ENCODE measurements at places on chromosomes 6 and 20.

- no peak for DNase-seq
These were observed 3.0 kb downstream of the GSTA2 start for GRCh38 chr6:52760105-52760765.

DNA sequence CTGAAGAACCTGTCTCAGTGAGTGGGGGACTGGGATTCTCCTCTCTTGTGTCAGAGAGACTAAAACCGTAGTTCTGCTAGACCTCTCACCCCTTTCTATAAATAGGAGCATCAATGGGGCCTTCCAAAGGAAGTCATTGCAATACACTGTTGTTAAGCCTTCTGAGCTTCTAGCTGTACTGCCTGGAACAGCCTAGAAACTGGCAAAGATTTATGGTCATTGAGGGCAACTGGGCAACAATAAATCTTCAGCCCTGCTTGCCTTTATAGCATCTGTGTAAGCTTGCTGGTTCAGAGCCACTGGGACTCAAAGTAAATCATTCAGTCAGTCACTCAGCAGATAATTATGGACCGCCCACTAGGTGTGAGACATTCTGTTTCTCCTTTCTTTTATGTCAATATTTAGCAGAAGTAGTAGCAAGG lies 53.2 kb downstream of the PPP1R14C start:
- no peak for DNase-seq

DNA sequence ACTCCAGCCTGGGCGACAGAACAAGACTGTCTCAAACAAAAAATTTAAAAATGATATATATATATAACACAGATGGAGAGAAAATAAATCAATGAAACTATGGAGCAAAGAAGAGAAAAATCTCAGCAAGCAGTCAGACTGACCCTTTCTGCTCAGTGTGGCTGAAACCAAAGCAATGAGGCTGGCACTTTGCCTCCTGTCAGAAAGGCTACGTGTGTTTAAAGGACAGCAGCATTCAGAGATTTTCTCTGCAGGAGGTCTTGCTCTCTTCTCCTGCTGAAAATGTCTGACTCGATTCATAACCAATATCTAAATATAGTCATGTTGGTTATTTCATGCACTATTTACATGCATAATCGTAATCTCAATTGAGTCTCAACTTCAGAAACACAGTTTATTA lies 527.0 kb upstream of the JARID2 start:
- DNase-seq = no peak

DNA sequence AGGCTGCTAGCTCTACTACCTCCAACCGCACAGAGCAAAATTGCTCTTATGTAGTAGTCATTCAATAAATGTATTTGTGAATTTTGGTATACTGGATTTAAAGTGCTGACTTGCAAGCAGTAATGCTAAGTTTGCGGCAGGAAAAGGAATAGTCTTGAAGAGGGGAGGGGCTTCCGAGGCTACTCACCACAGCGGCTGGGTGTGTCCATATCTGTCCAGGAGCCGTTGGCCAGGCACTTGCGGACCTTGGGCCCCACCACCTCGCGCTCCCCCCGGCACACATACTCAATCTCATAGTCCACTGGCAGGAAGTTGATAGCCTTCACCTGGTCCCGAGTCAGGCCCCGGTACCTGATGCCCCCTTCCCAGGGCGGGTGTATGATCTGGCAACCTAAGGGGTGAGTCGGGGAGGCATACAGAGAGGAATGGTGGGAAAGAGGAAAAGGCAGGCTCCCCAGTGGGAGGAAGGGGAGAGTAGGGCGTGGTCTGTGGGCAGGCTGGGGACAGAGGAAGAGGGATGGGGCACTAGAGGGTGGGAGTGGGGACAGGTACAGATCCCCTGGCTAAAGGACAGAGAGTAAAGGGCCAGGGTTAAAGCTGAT lies 1.7 kb downstream of the GABBR1 start:
- DNase-seq = no peak

DNA sequence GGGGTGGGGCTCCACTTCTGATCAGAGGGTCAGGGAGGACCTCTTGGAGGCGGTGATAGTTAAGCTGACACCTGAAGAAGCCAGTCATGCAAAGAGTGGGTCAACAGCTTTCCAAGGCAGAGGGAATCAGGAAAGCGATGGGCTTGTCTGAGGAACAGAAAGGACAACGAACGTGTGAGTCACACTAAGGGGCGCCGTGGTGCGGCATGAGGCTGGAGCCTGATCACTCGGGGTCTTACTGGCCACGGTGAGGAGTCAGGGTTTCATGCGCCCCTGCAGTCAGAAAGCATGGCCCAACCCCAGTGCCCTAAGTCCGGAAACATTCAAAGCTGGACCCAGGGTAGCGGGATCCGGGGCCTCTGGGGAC lies 50.6 kb upstream of the SLC32A1 start:
- DNase-seq = no peak

GRCh38 chr6:108942556-108943492 lies 94.6 kb downstream of the ARMC2 start:
- DNase-seq = no peak

DNA sequence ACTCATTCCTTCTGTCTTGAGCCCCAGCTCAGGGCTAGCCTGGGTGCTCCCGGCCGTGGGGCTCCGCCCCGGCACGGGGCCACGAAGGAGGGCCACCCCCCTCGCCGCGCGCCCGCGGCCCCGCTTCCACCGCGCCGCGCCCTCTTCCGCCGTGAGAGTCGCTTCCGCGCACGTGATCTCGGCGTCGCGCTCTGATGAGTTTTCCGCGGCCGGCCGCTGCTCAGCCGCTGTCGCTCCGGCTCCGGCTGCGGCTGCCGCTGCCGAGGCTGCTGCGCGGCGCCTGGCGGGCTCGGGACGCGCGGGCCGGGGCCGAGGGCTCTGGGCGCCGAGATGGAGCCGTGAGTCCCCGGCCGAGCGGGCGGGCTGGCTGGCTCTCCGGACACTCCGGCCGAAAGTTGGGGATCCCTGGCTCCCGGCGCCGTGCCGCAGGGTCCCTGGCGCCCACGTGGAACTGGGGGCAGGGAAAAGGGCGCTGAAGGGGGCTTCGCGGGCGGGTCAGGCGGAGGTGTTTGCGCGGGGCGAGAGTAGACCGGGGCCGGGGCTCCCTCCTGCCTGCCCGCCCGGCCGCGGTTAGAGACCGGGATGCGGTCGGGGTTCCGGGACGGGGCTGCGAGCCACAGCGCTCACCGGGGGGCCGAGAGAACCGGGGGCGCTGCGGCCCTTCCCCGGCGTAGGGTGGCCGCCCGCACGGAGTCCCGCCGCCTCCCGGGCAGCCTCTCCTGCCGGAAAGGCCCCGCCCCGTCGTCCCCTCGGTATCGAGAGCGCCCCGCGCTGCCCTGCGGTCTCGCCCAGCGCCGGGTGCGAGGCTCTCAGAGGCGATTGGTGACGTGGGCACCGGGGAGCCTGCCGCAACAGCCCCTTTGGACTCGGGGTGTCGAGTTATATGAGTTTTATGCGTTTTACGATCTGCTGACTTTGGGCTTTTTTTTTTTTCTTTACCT lies at the start of gene TMEM181:
Gene TMEM181 (plus strand): TSS at position 197 of the 941 bp plus-strand sequence. CDS start 134 bp downstream, at position 331.
- peak; percentile 9 for DNase-seq

- DNase-seq = no peak
These were observed 105.2 kb upstream of the CARMIL1 start for GRCh38 chr6:25173951-25174474.

DNA sequence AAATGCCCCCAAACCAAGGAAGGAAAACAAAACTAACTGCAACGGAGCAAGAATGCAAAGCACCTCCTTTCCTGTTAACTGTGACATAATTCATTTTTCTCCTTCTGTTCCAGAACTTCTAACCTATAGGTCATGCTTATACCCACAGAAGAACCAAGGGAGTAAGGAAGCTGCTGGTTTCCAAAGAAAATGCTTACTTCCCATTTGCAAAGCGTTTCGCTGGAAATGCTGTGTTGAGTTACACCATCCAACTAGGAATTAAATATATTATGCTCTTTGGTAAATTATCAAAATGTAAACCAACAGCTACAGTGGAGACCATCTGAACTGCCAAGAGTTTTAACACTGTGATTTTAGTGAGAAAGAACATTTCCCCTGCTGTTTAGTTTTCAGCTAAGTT lies 42.9 kb downstream of the ATXN1 start:
- no peak for DNase-seq

- DNase-seq = no peak
These were observed 54.9 kb downstream of the PRR18 start for GRCh38 chr6:166253281-166253681.

All from NCI-H1436 treated with DMSO at 0.1 percent for 48 hours (cell line).